ENCODE measurements at places on chromosomes 1 and 21. TPM values are rescaled to one million over a fixed set of nuclear protein-coding genes. Genes with fewer than 3 reads are reported as not detected.
A peak's percentile ranks its signal among the peaks of the same experiment; 100 is the strongest.

MTARC1 gene
- total RNA-seq = not detected

RPE65 gene
- not detected for total RNA-seq

CADM3 gene
- total RNA-seq = not detected

OR10J1 gene
- not detected for total RNA-seq

CD160 gene
- not detected for total RNA-seq

RAB42 gene
- not detected for total RNA-seq

FCRL6 gene
- total RNA-seq = not detected

GRCh38 chr1:174682419-174683008 lies 234.8 kb downstream of the GPR52 start:
- no peak for ATAC-seq

DNA sequence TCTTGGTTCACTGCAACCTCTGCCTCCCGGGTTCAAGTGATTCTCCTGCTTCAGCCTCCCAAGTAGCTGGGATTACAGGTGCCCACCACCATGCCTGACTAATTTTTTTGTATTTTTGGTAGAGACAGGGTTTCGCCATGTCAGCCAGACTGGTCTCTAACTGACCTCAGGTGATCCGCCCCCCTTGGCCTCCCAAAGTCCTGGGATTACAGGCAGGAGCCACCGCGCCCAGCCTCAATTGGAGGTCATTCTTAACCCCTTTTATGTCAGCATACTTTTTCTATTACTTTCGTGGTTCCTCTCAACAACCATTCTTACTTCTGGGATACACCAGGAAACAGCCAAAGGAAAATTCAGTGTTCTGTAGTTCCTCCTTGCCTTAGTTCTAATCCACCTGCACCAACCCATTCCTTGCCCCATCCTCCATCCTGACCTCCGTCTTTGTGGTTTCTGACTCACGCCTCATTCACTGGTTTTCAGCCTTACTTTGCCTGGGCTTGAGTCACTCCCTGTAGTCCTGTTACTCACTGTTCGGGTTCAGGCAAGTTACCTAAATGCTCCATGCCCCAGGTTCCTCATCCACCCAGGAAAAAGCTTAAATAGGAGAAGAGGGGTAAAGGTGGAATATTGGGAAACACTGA lies 12.9 kb upstream of the BCL10 start:
- peak; percentile 98 for ATAC-seq

DNA sequence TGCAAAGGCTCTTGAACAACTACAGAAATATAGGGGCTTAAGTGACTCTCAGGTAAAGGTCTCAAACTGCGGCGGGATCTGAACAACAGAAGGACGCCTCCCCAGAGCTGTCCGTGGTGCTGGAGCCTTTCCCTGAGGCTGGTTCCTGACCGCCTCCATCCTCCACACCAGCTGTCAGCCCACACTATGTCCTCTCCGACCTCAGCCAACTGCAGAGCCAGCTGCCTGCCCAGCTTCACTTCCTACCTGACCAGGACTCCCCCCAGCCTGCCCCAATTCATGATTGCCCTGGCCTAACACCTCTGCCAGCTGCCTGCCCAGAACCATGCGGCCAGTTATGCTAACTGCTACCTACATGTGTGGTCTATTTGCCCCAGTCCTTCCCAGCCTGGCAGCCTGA lies 63.6 kb upstream of the ZC3H12A start:
- ATAC-seq = no peak

GRCh38 chr1:93758842-93759515 lies 77.3 kb upstream of the BCAR3 start:
- ATAC-seq = peak; percentile 89

- ATAC-seq = no peak
Measured at GRCh38 chr1:214957330-214958137, 125.0 kb upstream of the KCNK2 start.

- no peak for ATAC-seq
Measured at GRCh38 chr1:233625510-233625981, 11.6 kb downstream of the KCNK1 start.
